ENCODE measurements at places on chromosomes 2 and 18.

DNA sequence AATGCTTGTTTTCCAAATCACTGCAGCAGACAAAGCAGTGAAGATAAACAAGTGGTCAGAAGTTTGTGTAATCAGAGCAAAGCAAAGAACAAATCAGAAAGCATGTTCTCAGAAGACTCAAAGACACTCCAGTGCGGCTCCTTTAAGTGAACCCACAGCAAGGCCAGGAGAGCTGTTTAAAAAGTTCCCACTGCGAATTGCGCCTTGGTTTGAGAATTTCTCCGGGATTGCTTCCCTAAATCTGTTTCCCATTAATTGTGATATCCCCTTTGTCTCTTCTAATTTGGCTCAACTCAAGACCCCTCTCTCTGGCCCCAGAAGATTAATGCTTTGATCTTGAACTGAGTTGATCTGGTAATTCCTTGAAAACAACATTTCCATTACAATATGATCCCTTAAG lies 122.4 kb upstream of the BCL2L11 start:
- no peak for DNase-seq

DNA sequence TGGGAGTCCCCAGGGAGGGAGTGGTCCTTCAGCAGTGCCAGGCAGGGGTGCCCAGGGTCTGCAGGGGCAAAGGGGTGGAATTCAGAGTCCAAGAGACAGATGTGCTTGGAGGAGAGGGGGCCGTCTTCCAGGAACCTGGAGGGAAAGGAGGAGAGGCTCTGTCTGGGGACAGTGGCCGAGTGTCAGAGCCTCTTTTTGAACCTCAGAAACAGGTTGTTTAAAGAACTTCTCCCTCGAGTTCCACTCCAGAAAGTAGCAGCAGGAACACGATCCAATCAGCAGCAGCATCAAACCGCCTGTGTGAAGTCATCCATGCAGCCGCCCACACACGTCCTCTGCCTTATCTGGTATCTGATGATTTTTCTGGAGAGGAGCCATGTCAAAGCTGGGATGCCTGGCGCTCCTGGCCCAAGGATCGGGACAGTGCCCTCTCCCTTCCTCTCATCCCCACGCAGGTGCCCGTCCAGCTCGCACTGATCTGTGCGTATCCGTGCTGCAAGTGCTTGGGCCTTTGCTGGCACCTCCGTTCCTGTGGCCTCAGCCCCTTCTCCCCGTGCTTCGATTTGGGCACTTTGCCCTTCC lies 205.1 kb downstream of the NDUFA10 start:
- DNase-seq, result no peak

GRCh38 chr2:72713857-72714256 lies 112.0 kb downstream of the EXOC6B start:
- DNase-seq, result no peak

- DNase-seq, result no peak
Measured at GRCh38 chr2:196413821-196414274, 225.7 kb upstream of the CCDC150 start.

DNA sequence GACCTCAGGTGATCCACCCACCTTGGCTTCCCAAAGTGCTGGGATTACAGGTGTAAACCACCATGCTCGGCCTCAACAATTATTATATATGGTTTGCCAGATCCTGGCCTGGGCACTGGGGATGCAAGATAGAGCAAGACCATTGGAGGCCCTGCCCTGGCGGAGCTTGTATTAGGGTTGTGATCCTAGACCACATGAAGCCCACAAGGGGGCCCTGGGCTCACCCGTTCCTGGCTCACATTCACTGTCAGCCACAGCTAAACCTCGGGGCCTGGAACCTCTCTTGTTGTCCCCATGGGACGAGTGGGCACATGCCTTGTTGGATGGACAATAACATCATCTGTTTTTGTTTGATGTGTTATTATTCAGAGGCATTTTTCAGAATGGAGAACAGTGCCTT lies 14.9 kb downstream of the HPCAL1 start:
- DNase-seq, result no peak

DNA sequence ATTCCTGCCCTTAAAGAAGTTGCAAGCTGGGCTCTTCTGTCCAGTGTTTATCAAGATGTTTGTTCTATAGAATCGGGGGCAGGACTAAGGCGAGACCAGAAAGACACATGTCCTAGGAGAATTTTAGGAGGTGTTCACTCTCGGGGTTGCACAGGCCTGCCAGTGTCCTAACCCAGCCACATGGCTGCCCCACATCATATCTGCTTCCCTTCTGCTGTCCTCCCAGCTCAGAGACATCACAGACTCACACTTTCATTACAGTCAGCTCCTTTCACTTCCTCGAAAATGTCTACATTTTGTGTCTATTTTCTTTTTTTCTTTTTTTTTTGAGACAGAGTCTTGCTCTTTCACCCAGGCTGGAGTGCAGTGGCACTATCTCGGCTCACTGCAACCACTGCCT lies 10.7 kb upstream of the MRO start:
- DNase-seq, result no peak

- no peak for DNase-seq
Measured at GRCh38 chr18:14961991-14962390, 214.0 kb downstream of the ANKRD30B start.

DNA sequence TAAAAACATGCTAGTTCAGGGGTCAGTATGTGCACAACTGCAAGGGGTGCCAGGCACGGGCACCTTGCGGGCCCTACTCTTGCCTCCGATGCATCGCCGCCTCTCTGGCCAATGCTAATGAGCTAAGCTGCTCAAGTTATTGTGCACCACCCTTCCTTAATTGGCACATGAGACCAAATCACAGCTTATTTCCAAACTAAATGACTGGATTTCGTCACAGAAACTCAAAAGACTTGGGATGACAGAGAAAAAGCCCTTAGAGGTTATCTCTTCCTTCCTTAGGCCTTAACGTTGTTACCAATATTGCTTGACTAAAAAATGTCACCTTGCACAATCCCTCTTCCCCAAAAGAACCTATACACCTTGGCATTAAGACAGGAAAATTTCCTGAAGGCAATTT lies 7.7 kb downstream of the RNF149 start:
- DNase-seq, result no peak

- DNase-seq, result no peak
Measured at GRCh38 chr2:102116630-102117471, 25.7 kb upstream of the IL1R1 start.

GRCh38 chr2:224142397-224143312 lies 103.6 kb upstream of the SERPINE2 start:
- DNase-seq, result no peak

- DNase-seq, result no peak
Measured at GRCh38 chr2:180374502-180375281, 367.6 kb upstream of the CWC22 start.

DNA sequence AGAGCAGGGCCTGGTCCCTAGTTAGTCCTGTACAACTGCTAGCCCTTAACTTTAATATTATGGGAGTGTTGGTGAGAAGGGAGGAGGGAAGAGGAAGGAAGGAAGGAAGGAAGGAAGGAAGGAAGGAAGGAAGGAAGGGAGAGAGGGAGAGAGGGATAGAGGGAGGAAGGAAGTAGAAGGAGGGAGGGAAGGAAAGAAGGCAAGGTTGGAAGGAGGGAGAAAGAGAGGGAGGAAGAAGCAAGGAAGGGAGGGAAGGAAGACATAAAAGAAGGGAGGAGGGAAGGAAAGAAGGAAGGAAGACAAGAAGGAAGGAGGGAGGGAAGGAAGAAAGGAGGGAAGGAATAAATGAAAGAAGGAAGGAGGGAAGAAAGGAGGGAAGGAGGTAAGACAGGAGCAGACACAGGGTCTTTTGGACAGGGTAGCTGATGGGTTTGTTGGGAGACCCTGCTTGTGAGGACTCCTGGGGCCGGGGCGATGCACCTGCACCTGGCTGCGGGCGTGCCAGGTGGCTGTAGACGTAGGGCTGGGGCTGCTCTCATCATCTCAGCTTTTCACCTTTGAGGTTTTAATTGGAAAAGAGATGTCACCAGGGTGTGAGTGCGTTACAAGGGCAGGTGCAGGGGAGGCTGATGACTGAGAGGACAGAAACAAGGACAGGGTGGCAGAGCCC lies 5.9 kb upstream of the POMC start:
- no peak for DNase-seq

DNA sequence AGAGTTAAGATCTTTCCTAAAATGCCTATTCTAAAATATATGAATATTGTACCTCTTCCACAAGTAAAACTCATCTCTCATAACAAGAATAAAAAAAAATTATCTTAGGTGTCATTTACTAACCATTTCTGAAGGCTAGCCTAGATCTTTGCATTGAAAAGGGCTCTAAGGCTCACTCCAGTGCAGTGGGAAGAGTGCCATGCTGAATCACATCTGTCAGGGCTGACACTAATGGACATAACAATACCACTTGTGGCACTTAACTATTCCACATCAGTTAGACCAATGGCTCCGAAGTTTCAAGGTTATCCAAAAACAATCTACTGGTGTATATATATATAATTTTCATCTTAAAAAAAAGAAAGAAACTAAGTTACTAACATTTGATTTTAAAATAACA lies 130.2 kb downstream of the EXOC6B start:
- DNase-seq, result no peak

DNA sequence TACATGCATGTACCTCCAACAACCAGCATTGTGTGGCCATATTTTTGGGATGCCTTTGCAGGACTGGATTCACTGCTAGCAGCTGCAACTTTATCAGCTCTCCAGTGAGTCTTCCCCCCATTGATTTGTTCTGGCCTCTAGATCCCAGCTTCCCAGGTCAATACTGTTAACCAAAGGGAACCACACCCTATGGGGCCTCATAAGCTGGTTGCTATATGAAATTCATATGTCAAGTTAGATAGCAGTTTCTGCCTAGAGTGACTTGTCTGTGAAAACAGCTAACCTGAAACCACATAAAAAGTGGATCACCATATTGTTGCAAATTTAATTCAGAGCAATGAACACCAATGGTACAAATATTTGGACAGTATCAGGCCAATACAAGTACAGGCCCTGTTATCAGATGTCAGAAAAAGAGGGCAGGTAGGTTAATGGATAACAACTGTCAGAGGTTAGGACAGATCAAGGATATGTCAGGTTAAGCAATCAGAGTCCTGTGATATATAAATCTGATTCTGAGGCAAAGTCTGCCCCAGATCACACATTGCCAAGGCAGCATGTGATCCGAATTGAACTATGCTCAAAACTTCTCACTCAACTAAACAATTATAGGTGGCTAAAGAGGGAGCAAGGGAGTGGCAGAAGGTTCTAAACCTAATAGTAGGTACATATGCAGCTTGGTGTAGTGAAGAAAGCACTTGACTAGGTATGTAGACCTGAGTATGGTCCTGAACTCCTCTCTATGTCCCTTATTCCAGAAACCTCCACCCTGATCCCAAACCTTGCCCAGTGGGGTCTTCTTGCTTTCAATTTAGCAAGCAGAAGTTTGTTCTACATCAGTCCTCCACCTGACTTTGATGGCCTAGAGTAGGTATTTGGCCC lies 310.2 kb upstream of the STON1 start:
- no peak for DNase-seq

- DNase-seq, result no peak
Measured at GRCh38 chr2:120189189-120189588, 34.0 kb downstream of the TMEM185B start.

DNA sequence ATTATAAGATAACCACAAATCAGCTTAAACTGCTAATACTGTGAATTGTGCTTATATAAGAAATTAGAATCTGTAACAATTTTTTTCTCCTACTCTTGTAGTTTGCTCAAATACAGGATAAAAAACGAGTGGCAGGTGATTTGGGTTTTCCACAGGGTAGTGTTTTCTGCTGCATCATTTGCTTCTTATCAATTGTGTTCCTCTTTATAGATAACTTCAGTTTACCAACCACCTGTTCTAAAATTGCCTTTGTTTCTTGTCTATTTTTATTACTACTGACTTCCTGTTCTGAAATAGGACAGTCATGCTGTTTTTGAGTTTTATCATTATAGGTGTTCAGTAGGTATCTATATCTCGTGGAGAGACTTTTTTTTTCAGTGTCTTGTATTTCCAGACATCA lies 56.9 kb downstream of the MFSD6 start:
- DNase-seq, result no peak

- DNase-seq, result no peak
Measured at GRCh38 chr2:128809880-128810279, 491.2 kb upstream of the HS6ST1 start.

DNA sequence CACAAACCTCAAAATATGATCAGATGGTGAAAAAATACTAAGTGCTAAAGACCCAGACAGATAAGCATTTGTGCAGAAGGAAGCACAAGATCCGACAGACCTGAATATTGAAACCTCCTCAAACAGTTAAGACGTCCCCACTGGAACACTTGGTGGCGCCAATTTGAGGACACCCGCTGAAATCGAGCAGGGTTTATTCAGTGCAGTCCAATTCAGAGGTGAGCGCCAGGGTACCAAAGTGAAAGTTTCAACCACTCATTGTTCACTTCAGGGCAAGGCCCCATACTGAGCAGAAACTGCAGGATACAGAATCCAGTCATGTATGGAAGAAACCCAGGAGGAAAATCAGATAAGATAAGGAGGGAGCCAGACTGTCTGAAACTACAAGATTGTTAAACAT lies 417.6 kb downstream of the LRRTM4 start:
- no peak for DNase-seq

GRCh38 chr2:28119631-28120030 lies 229.1 kb downstream of the BABAM2 start:
- DNase-seq, result no peak

- no peak for DNase-seq
Measured at GRCh38 chr2:232441147-232441651, 14.8 kb upstream of the ALPI start.

DNA sequence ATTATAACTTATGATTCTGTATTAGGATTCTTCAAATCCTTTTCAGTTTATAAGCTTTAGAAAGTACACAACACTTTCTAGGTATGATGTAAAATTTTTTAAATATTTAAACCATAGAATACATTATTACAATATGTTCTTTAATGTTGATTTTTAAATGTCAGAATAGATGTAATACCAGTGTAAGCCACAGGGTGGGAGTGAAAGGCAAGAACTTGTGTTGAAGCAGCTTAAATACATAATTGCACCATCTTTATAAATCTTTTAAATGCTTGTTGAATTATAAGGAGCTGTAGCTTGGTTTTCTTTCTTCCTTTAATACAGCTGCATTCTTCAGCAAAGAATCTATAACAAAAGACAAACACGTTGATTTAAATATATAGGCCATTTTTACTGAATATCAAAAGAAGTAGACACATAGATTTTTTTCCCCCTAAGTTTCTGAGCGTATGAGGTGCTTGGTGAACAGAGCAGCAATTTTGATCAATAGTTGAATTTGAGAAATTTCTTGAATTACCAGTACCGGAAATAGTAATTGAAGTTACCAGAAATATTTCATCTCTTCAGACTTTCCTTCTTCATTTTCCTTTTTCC lies 63.0 kb downstream of the TANK start:
- DNase-seq, result no peak

DNA sequence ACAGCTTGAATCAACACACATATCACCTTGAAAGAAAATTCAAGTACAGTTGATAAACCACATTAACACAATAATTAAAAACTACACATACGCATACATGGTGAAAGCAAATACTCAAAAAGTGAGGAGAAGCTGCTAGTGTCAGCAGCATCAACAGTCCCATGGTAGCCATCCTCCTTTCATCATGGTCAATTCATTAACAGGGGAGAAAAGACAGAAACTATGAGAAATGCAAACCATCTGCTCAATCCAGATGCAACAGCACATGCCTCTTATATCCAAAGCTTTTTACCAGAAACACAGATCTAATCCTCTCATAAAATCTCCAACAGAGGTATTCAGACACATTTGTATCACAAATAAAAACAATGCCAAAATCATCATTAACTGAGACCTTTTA lies 81.9 kb upstream of the CHRNA1 start:
- DNase-seq, result no peak
